ENCODE measurements at places on chromosomes 3 and 15. TPM values are rescaled to one million over a fixed set of nuclear protein-coding genes. Genes with fewer than 3 reads are reported as not detected.

- no peak for DNase-seq
These were observed 67.2 kb downstream of the LSAMP start for GRCh38 chr3:116378077-116378476.

DNA sequence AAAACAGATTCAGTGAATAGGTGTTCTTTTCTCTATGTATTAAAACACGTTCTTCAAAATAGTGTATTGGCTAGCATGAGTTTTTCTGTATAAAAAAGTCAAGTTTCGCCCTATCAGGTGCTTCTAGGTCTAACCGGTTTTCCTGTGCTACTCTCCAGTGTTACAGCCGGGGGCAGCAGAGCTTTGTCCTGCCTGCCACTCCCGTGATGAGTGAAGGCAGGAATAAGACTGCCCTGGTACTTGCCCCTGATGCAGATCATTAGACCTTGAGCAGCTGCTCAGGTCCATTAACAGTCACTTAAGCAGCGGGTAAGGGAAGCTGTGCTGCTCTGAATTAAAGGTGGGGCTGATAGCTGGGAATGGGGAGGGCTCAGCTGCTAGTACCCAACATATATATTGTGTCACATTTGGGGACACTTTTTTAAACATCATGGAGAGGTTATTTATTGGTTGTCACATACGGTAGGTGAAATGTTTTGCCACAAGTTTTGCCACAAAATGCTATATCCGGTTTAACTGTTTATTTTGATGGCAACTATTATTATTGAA lies 1.3 kb upstream of the UNC13C start:
- DNase-seq: peak; percentile 49

- no peak for DNase-seq
These were observed 29.1 kb downstream of the HDAC11 start for GRCh38 chr3:13509059-13509815.

GRCh38 chr3:98971169-98971681 lies 69.7 kb upstream of the DCBLD2 start:
- DNase-seq: no peak

DNA sequence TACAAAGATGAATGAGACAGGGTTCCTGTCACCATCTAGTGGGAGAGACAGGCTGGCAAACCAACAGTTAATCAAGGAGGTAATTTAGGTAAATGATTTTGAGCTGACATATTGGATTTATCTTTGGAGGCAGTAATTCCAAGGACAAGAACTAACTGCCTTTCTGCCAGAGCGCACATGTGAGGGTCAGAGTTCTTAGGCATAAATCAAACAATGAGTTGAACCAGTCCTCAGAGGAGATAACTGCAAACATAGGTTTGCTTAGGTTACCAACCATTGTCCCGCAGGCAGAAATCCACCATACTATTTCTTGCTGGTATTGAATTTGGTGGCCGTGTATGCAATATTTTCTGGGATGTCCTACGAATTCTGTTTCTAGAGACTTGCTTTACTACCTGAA lies 14.2 kb upstream of the PPP1R2 start:
- DNase-seq: no peak

The NRG4 gene
- 10.2 TPM for polyA plus RNA-seq

The LRRC2 gene
- polyA plus RNA-seq: 1.8 TPM

The GHSR gene
- polyA plus RNA-seq: not detected
